ENCODE measurements at places on chromosomes 5 and 9.

DNA sequence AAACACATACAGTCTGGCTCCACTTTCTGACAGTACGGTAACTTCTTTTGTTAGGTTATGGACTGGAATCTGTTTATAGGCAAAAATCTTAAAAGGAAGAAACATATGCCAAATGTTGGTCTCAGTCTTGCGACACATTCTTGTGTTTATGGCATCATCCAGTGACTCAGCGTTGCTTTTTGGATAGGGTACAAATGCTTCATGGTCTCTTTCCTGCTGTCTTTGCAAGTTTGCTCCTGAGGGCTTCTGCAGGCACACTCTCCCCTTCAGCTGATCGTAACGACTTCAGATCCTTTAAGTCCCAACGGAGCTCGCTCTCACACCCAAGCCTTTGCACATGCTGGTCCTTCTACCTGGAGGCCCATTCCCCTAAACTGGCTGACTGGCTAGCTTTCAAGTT is 23.6 kb upstream of the TNFSF8 start:
- no peak for DNase-seq

GRCh38 chr5:44847206-44847852 is 38.6 kb downstream of the MRPS30 start:
- no peak for DNase-seq

DNA sequence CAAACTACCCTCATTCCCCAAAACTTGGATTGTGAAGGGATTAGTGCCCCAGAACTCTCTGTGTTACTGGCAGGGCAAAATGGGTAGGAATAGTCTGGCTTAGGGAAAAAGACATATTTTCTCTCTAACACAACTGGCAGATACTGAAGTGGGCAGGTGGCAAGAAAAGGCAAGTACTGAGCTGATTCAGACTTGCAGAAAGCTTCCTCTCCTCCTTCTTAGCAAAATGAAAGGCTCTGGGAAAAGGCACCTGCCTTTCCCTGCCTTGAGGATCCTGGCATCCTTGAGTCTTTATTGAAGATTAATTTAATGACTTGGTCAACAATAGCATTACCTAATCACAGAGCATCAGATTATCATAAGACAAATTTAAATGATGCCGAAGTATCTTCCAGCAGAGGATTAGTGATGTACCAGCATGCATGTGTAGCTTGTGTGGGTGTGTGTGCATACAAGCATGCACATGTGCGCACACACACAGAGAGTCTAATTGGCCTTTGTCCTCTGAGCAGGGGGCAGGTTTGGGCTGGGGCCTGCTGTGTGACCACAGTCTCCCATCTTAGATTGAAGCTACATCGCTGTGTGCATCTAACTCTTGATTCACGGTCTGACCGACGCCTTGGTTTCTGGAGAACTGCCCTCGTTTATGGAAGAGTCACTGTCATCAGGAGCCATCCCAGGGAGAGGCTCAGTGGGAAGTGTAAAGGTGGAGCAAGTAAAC is 294.8 kb downstream of the AOPEP start:
- no peak for DNase-seq

GRCh38 chr5:6905883-6906282 is 192.7 kb downstream of the TENT4A start:
- DNase-seq, result no peak

DNA sequence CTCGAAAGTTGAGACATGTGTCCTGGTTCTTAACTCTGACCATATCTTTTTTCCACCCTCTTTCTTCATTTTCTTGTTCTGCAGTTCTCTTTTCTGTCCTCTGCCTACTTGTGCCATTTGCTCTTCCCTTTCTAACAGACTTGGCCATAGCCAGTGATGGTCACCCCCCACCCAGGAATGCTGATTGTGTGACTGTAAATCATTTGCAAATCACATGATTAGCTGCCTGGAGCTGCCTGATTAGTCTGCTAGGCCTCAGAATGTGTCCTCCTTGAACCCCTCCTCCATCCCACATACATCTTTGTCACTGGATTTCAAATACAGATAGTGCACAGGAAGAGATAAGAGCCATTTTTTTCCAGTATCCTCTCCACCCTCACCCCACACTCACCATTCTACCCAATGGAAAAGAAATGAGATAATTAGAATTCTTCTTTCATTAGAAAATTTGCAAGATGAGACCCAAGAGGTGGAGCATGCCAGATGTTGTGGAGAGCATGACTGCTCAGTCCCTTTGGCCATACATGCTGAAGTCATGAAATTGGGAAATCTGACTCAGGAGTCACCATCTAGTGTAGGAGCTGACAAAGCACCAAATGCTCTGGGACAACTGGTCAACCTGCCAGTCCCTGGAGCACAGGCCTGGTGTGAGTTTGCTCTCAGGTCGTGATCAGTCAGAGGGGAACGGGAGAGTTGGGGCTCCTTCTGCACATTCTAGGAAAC is 538.2 kb downstream of the CCDC171 start:
- DNase-seq, result no peak

DNA sequence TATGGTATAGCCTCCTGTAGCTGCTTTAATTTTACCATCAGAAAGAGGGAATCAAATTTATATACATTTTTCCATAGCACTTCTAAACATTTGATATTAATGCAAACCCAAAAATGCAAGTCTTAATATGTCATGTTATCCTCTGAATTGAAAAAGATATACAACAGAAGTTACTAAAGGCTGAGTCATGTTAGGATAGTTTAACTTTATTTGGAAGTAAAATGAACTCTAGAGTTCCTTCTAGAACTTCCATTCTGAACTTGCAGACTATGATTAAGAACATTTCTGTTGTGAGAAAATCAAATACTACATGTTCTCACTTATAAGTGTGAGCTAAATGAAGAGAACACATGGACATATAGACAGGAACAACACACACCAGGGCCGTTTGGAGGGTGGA is 317.3 kb upstream of the PRR16 start:
- DNase-seq, result no peak

GRCh38 chr5:162683284-162683683 is 615.7 kb downstream of the GABRG2 start:
- no peak for DNase-seq

DNA sequence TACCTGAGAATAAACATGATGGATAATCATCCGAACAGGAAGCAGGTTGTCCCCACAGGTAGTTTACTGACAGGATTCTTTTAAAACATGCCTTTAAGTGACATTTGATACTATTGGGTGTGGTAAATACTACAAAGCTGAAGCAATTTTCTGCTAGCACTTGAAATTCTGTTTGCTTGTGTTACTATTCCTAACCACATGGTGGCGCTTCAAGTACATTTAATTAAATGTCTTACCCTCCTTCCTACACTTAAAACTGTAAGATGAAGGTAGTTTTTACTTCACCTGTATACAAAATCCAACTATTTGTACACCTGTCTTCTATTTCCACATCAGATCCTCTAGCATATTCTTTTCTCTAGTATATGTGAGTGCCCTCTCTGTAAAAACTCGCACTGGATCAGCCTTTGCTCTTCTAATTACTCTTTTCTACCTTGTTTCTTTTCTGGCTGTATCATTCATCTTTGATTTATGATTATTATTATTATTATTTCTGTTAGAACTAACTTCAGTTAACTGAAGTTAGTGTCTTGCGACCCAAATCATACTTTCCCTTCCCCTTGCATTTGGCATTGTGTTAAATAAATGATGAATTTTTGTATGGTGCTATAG is 18.4 kb downstream of the SLC25A46 start:
- peak; percentile 22 for DNase-seq

DNA sequence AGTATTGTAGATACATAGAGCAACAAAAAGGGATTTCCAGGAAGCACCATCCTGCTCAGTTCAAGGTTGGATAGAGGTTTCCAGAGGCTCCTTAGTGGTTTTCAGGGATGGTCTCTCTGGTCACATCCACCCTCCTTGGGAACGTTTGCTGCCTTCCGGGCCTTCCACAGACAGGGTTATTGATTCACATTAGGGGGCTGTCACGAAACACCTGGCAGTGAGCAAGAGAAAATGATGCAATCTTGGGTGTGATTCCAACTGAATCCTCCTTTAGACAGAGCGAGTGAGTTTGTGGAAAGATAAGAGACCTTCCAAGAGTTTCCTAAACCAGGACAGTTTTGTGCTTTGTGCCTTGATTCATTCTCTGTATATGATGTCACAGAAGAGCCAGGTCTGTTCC is 43.8 kb upstream of the CTSL start:
- DNase-seq, result no peak

GRCh38 chr5:20323323-20323722 is 335.3 kb upstream of the CDH18 start:
- no peak for DNase-seq

- DNase-seq, result no peak
These were observed 17.0 kb downstream of the COL23A1 start for GRCh38 chr5:178573216-178573615.

- no peak for DNase-seq
These were observed 40.7 kb downstream of the KIAA0825 start for GRCh38 chr5:94577466-94578245.

- no peak for DNase-seq
These were observed 32.6 kb downstream of the SPATA31D1 start for GRCh38 chr9:82021198-82021597.

DNA sequence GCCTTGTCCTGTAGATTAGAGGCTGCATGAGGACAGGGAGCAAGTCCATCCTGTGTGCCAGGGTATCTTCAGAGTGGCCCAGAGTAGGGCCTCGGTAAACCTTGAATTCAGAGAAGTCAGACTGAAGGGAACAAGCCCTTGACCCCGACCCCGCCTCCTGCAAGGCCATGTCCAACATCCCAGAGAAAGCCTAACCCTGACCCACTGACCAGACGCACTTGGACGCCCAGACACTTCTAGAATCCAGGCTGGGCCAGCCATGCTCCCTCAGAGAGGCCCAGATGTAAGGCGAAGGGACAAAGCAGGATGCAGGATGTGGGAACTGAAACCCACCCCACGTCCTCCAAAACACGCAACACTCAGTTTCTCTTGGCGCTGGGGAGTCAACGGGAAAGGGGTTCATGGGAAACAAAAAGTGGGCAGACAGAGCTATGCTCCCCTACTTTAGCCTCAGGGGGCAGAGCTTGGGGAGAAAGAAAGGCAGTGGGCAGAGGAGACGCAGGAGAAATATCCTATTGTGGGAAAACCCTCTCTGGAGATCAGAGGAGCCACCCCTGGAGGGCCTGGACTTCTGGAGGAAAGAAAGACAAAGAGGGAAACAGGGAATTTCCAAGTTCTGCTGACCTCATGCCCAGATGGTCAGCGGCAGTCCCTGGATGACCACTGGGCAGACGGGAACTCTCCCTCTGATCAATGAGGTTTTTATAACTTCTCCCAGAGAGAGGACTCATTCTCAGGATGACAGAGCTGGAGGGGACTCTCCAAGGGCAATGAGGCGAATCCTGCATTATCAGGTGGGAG is 13.0 kb downstream of the TNIP1 start:
- no peak for DNase-seq

DNA sequence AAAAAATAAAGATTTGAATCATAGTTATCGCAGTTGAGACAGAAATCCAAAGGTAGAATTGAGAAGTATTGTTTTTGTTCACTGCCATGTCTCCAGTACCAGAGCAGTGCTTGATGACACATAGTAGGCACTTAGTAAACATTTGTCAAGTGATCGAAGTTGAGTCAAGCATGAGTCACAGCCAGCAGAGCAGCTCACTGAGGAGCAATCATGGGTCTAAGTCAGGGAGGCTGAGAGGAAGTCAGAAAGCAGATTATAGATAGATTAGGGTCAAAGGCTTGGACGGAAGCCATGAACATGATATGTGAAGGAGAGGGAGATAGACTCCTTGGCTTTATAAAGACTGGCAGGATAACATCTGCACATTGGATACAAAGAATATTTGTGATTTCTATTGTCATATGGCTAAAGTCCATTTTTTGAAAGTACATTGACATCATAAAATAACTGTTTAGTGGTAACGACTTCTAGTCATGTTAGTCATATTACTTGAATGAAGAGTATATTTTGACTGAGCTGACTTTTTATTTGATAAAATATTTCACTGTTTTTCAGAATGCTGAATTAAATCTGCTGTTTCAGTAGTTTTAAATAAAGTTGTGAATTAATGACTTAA is 168.5 kb downstream of the RAB3C start:
- no peak for DNase-seq

DNA sequence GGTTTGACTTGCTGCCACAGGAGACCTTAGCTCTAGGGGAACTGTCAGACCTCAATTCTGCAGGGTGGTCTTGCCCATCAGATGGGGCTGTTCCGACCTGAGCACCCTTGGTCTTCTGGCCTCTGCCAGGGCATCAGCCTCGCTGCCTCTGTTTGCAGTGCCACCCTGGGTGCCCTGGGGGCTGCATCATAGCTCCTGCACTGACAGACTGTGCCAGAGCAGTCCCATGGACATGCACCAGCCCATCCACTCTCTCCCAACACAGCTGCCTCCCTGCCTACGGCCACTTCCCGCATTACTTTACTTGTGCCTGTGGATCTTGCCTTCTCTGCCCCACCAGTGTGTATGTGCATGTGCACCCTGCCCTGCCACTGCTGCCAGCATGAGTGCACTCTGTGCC is 884.7 kb upstream of the ARRDC3 start:
- no peak for DNase-seq

GRCh38 chr5:88503041-88503345 is 234.3 kb upstream of the TMEM161B start:
- no peak for DNase-seq

- no peak for DNase-seq
These were observed 31.9 kb downstream of the THBS4 start for GRCh38 chr5:80067016-80067415.

DNA sequence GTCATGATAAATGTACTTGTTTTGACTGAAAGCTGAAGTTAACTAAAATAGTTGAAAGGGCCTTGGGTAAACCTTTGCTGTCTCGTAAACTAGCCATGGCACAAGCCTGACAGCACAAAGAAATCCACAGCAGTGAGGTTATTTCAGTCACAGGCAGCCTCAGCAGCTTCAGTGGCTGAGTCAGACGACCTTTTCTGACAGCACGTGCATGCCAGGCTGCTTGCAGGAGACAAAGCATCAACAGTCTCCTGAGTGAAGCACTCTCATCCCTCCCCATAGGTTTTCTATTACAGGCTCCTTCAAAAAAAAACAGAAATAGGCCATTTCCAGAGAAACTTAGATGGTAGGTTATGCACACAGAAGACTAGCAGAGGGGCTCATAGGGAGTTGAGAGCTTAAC is 34.6 kb downstream of the OXCT1 start:
- no peak for DNase-seq

GRCh38 chr5:1297243-1297642 is 2.4 kb upstream of the TERT start:
- DNase-seq, result peak; percentile 33

DNA sequence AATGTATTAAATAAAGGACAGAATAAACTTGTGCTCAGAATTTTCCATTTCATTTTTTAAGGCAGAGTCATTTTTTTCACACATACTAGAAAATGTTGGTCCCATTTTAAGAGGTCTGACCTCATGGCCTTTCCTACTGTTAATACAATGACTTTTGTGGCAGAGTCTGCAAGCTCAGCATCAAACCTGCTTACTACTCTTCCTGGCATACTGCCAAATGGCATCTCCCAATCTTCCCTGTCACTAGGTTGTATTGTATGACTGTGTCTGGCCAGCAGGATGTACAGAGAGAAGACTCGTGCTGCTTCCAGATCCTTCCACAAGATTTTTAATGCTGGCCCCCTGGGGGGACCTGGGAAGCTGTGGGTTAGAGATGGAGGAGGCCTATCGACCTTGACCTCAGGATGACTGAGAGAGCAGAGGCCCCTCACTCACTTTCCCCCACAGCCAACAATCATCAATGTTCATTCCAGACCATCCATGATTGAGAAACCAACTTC is 64.7 kb downstream of the BARX1 start:
- DNase-seq, result no peak
